Kidney epithelial cell (primary cell): ENCODE measurements at places on chromosomes 7 and 10. TPM values are rescaled to one million over a fixed set of nuclear protein-coding genes. Genes with fewer than 3 reads are reported as not detected.

The LDB3 gene
- total RNA-seq, result 0.17 and 0.34 TPM in 2 replicates

The SFTPA1 gene
- total RNA-seq, result not detected in 2 replicates

The NRBF2 gene
- total RNA-seq, result 27.3 and 28.7 TPM in 2 replicates

The MYL10 gene
- not detected in 2 replicates for total RNA-seq

The RHBDD2 gene
- total RNA-seq, result 60.0 and 71.7 TPM in 2 replicates

The PTEN gene
- total RNA-seq, result 39.3 and 39.4 TPM in 2 replicates

The SPDYE9 gene
- total RNA-seq, result not detected in 2 replicates

The LRIT1 gene
- not detected in 2 replicates for total RNA-seq

- DNase-seq, result no peak
Measured at GRCh38 chr10:43846187-43846680, 197.6 kb upstream of the ZNF32 start.

DNA sequence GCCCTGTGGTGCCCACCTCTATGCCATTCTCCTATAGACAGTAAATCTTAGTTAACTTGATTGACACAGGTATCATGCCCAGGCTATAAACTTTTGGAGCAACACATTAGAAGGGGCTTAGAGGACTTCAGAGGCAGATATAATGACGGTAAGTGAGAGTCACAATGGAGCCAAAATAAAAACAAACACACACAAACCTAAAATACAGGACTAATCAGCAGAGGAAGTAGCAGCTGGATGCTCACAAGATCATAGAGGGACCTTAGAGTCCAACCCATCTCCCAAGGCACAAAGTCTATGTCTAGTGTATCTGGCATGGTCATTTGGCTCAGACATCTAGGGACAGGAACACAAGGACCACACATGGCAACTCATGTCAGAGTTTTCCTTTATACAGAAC, 12.3 kb downstream of the SLC13A4 start:
- DNase-seq, result no peak

- DNase-seq, result peak; percentile 58
Measured at GRCh38 chr10:22624287-22624738, 90.1 kb downstream of the PIP4K2A start.

DNA sequence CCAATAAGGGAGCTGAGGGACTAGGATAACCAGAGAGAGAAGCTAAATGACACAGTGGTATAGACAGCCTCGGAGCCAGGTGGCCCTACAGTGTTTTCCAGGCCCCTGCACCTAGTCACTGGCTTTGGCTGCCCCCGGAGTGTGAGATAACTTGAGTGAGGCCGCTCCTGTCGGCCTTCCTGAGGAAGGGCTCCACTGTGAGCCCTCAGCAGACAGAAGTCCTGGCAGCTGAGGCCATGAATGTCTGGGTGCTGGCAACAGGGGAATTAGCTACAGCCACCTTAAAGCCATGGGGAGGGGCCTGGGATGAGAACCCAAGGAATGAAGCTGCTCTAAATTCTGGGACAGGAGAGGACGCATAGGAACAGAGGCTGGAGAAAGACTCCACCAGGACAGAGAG, 4.6 kb upstream of the GDF10 start:
- no peak for DNase-seq

GRCh38 chr10:31758495-31758894, 170.1 kb downstream of the ARHGAP12 start:
- no peak for DNase-seq

DNA sequence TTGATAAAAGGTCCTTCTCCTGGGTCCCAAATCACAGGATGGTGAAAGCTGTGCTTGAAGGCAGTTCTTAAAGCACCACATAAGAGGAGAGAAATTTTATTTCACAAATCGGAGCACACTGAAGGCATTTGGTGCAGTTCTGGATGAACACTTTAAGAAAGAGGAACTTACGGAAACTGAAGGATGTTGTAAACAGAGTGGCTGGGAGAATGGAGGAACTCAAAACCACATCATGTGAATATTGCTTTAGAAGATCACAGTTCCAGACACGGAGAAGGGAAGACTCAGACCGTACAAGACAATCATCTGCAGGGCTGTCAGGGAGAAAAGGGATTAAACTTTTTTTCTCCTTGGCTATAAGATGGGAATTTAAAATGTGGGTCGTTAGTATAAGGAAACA, 9.0 kb upstream of the GPR141 start:
- DNase-seq, result no peak

DNA sequence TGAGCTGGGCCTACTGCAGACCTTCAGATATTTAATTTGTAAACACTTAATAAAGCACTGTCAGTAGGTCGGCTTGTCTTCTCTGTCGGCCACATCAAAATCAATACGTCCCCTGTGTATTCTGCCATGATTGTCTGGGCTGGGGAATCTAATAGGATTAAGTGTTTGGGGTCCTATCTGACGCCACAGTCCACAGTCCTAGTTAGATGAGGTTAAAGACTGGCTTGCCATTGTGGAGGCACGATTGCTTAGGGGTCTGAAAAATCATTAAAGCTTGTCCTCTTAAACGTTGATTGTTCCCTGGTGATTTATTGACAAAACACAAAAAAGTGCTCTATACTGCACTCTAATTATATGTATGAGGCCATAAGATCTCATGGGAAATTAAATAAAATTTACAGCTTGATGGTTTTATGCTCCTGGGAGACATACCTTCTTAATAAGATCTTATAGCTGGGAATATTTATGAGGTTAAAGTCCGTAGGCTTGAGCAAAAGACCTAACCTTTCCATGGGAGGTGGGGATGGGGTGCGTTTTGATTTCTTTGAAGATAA, 650.3 kb upstream of the GALNT17 start:
- DNase-seq, result no peak

DNA sequence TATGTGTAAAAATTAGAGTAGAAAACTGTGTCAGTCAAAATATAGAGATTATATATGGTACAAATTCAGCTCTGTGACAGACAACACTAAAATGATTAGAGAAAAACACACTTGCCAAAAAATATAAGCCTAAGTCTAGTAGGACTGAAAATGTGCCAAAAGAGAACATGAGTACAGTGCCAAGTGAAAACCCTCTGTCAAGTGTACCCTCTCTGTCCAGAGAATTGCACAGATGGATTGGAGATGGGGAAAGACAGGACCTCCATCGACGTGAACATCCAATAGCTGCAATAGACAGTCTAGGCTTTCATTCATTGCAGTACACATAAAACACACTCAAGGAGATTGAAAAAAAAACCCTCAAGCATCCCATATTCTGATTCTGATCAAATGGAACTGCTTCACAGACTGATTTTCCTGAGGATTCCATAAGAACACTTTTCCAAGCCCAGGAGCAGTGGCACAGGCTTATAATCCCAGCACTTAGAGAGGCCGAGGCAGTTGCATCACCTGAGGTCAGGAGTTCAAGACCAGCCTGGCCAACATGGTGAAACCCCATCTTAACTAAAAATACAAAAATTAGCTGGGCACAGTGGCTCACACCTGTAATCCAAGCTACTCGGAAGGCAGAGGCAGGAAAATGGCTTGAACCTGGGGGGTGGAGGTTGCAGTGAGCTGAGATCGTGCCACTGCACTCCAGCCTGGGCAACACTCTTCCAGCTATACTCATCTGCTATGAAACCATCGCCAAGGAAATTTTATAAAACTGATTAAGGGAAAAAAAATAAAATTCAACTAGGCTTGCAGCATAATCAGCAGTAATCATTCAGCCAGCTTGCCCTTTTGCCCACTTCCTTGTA, 110.0 kb upstream of the TRIM24 start:
- DNase-seq, result no peak

DNA sequence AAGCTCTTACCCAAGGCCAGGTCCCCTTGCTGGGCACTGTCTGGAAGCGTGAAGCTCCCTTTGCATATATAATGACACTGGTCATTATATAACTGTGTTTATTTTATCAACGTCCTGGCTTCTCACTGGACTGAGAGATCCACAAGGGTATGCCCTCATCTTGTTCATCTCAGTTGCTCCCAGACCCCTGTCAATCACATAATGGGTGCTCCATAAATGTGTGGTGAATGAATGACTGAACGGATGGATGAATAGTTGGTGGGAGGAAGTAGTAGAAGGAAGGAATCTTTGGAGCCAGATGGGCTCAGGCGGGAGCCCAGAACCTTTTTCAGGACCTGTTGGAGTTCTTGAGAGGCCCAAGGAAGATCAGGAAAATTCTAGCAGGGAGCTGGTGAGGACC, 7.7 kb upstream of the SFRP5 start:
- DNase-seq, result no peak

DNA sequence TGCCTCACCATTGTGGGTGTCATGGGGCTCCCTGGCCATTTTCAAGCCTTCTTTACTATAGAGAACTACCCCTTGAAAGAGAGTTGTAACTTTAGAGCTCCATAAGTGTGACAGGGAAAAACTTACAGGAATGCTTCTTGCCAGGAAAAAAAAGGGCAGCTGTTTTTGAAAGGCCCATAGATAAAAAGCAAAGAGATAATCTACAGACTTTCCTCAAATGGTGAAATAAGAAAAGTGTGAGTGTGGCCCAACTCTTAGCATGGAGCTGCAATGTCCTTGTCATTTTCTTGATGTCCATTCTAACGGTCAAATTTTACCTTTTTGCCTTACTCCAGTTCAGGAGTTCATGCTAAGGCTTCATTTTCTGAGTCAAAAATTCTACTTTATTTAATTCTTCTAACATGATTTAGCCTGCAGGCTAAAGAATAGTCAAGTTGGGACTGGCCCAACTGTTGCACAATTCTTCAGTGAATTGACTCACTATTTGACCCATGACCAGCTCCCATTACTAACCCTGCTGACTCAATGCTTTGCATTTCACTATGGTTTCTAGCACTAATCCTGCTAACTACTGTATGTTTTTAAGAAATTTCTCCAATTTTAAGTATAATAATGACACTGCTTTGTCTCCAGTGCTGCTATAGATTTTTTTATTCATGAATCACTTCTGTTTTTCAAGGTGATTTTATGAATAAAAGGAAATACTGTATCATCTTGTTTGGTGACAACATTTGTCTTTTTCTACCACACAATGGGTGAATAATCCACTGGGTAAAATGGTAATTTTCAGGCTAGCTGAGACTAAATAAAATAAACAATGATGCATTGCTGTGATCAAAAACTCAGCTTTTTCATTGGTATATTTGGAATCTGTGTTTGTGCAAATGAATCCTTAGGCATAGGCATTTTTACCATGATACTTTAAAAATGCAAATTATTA, 41.4 kb upstream of the SGCE start:
- peak; percentile 79 for DNase-seq

GRCh38 chr10:95556994-95557767, 4.0 kb downstream of the SORBS1 start:
- no peak for DNase-seq

DNA sequence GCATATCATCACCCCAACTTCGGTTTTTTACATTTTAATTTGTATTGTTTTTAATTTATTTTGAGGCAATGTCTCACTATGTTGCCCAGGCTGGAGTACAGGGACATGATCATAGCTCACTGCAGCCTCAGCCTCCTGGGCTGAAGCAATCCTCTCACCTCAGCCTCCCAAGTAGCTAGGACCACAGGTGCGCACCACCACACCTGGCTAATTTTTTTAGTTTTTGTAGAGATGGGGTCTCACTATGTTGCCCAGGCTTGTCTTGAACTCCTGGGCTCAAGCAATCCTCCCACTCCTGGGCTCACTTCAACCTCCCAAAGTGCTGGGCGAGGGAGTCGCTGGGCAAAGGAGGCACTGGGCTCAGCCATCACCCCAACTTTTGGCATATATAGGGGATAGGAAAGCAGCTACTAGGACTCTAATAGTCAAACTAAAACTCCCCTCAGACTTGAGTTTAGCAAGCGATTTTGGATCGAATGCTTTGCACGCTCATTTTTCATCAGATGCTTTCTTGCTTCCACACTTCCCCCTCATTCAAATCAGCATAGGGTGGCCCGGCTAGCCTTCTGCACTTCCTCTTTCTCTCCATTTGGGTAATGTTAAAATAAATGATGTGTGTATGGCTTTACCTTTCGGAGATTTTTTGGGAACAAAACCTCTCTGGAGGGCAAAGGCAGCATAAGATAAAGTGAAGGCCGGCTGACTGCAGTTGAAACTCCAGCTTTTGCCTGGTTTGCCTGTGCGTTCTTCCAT, 20.8 kb upstream of the NMT2 start:
- no peak for DNase-seq

GRCh38 chr10:97169911-97170693, 15.7 kb downstream of the SLIT1 start:
- no peak for DNase-seq

GRCh38 chr10:114285961-114286441, 46.9 kb downstream of the VWA2 start:
- no peak for DNase-seq

GRCh38 chr10:3747984-3748383, 37.0 kb downstream of the KLF6 start:
- no peak for DNase-seq

DNA sequence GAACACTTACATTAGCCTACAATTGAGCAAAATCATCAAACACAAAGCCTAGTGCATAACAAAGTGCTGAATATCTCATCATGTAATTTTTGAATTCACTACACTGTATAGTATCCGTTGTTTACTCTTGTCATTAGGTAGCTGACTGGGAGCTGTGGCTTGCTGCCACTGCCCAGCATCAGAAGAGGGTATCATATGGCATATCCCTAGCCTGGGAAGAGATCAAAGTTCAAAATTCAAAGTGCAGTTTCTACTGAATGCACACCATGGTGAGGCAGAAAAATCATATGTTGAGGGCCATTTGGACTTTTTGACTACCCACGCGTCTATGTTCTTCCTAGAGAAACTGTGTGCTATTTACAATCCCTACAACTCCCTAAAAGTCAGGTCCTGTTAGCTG, 7.5 kb upstream of the ZC3HAV1 start:
- no peak for DNase-seq

DNA sequence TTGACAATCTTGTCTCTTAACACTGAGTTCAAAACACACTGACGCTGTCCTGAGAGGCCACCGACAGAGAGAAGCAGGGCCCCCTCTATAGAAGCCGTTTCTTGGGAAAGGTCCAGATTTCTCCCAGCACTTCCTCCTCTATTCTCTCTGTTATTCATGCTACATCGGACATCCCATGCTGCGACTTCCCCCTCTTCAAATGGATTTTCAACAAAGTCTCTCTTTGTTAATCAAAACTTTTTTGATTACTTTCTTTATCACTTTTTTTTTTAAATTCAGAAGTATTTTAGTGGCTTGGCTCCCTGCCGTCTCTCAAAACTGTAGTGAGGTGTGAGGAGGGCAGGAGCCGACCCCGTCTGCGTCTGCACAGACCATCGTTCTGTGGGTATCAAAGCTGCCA, 298.9 kb upstream of the PITRM1 start:
- no peak for DNase-seq
